ENCODE measurements at places on chromosomes 6 and 20.
A peak's percentile ranks its signal among the peaks of the same experiment; 100 is the strongest.

DNA sequence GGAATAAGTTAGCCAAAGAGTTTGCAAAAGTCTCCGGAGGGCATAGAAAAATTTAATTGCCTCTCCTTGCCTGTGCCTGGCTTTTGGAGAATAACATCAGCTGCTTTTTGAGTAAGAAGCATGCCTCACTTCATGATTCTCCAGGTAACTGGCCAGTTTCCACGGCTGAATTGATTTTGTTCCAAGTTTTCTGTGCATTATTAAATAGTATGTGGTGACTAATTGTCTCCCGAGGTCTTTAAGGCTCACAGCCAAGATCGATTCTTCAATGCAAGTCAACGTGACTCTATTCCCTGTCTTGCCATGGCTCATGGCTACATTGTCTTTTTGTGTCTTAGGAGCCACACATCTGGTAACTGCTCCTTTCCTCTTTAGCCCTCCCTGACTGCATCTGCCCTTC is 54.2 kb downstream of the CNR1 start:
- DNase-seq: no peak

DNA sequence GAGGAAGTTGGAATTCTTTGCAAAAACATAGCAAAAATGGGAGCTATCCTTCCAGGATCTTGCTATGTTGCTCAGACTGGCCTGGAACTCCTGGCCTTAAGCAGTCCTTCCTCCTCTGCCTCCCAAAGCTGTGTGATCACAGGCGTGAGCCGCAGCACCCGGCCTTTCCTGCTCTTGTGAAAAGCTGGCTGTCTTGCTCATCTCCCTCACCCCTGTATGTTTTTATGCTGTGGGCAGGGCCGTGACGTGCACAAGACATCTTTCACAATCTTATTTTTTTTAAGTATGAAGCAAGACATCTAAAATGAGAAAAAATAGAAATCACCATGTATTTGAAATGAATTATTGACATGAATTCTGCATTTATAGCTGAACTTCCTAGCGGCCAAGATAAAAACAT is 110.4 kb downstream of the SAMD5 start:
- DNase-seq: no peak

GRCh38 chr6:127389706-127390105 is 46.3 kb upstream of the ECHDC1 start:
- no peak for DNase-seq

DNA sequence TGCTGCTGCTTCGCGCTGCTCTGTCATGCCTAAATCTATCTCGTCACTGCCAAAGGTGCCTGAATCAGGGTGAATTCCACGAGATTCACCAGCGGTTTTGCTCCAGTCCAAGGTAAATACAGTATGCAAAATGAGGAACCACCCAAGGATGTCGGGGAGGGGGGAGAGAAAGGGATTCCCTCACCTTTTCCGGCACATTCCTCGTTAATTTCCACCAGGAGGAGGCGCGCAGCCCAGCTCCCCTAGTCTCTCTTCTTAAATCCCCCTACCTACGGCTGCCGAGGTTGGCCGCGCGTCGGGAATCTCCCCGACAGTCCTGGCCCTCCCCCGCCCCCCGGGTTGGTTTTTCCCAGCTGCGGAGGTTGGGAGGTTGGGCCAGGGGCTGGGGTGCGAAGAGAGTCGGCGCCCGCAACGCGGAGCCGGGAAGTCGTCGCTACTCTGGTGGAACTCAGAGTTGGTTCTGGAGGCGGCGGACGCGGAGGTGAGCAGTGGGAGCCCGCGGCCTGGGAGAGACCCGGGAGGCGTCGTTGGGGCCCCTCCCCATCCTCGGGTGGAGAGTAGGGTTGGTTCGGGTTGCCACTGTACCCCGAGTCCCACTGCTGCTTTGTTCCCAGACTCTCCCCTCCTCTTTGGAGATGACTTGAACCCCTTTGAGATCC is at the start of gene TPBG:
Gene TPBG (plus strand): TSS at position 390 of the 659 bp plus-strand sequence. CDS start 1,145 bp downstream, outside the sequence.
- peak; percentile 77 for DNase-seq

DNA sequence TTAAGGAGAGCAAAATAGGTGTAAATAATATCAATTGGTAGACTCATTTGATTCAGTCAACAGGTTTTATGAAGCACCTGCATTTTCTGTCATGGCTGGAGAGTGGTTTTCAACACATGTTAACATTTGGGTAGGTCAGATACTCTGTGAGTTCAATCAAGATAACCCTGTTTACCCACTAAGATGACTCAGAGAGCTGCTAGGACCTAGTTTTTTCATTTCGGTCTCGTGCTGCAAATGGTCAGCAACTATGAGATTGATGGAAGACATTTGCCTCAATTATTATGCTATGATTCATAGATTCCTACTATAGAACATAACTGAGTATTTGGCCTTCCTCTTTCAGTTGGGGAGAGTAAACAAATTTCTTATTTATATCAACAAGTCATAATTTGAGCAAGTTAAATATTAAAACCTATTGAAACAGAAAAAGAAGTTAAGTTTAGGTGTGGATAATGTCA is 391.4 kb upstream of the CITED2 start:
- no peak for DNase-seq
